Effector memory CD4-positive, alpha-beta T cell (primary cell): ENCODE measurements at places on chromosomes 16 and 17.

DNA sequence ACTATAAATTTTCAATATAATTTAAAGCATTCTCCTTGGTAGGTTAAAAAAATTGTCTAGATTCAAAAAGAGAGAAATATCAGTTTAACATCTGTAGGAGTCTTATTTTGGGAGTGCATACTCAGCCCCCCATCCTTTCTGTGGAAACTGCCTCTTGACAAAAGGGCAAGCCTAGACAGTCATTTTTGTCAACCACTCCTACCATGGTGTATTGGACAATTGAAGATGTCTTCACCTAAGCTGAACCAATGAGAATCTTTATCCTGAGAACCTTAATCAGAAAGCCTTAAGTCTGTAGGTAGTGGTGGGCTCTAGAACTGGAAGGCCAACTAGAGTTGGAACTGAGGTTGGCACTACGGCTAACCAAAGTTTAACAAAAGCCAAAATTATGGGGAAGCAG is 65.7 kb upstream of the MED13 start:
- no peak for DNase-seq
- H3K4me3 ChIP-seq = no peak overlapping the region
- no peaks in the 10 kb centered on the region for H3K4me1 ChIP-seq
- no peak overlapping the region for H3K27ac ChIP-seq

DNA sequence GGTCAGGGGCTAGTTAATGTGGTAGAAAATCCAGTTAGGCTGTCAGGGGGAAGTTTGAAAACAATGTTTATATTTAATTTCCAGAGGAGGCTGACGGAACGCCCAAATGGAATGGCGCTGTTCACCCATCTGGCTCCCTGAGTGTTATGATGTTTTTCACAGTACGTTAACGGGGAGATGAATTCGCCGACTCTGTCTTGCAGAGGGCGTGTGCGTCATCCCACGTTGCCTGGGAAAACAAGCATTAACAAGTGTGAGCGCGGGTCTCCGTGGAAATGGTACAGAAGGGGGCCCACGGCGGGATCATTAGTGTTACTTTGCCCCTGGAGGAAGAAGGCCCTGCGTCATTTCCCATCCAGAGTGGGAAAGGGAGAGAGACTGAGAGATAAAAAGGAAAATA is 29.6 kb downstream of the RGS9 start:
- no peak overlapping the region for H3K4me3 ChIP-seq
- H3K36me3 ChIP-seq = no peaks in the 10 kb centered on the region
- H3K27me3 ChIP-seq = no peaks in the 10 kb centered on the region
- H3K27ac ChIP-seq = no peak overlapping the region
- DNase-seq = no peak
- H3K4me1 ChIP-seq = peaks cover 10% of the 10 kb centered on the region

DNA sequence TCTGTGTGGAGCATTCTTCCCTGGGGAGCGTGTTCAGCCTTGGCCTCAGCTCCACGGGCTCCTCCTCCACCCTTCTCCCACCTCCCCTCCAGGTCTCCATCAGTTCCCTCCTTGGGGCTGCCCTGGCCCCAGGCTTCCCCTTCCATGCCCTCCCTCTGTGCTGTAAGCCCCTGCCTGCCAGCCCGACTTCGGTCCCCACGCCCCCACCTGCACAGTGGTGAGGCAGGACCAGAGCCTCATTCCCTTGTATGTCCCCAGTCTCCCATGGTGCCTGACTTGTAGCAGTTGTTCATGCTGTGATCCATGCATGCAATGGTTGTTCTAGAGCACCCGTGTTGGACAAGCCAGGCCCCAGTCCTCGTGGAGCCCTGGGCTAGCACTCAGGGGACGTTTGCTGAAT is 199.4 kb downstream of the RBFOX3 start:
- H3K27me3 ChIP-seq = peaks cover 7% of the 10 kb centered on the region
- H3K4me1 ChIP-seq = no peaks in the 10 kb centered on the region
- no peaks in the 10 kb centered on the region for H3K36me3 ChIP-seq
- H3K27ac ChIP-seq = no peak overlapping the region
- no peak for DNase-seq

DNA sequence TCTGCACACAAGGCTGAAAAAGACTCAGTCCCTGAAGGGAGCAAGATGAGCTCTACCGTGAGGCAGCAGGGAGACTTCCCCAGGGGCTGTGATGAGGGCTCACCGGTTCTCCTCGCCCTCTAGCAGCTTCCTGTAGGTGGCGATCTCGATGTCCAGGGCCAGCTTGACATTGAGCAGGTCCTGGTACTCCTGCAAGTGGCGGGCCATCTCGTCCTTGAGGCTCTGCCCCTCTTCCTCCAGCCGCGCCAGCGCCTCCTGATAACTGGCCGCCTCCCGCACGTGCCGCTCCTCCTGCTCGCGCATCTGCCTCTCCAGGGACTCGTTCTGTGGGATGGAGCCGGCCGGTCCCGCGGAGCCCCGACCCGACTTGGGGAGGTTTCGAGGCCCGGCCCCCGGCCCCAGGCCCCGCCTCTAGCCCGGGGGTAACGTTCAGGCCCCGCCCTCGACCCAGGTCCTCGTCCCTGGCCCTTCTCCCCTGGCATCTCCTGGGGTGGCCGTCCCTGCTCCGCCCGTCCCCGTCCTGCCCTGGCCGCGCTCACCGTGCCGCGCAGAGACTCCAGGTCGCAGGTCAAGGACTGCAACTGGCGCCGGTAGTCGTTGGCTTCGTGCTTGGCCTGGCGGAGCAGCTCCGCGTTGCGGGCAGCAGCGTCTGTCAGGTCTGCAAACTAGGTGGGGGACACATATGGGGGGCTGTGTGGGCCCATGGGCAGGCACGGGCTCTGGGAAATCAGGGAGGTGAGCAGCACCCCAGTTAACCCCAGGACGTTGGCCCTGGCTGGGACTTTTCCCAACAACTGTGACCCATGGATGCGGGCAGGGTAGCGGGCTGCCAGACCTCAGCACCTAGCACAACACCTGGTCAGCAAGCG is 3.9 kb downstream of the GFAP start:
- H3K27me3 ChIP-seq = peaks cover 11% of the 10 kb centered on the region
- peak; percentile 34 for DNase-seq
- H3K4me3 ChIP-seq = peak overlapping the region; percentile 34
- peaks cover 8% of the 10 kb centered on the region for H3K4me1 ChIP-seq
- H3K36me3 ChIP-seq = no peaks in the 10 kb centered on the region
- H3K27ac ChIP-seq = no peak overlapping the region

GRCh38 chr17:77865112-77865611 is 93.3 kb upstream of the TNRC6C start:
- DNase-seq = no peak
- peaks cover 10% of the 10 kb centered on the region for H3K4me1 ChIP-seq
- no peak overlapping the region for H3K27ac ChIP-seq
- no peak overlapping the region for H3K4me3 ChIP-seq

GRCh38 chr17:29012535-29012934 is 6.7 kb upstream of the SEZ6 start:
- DNase-seq = no peak
- no peak overlapping the region for H3K4me3 ChIP-seq
- peaks cover under 1% of the 10 kb centered on the region for H3K27me3 ChIP-seq
- no peaks in the 10 kb centered on the region for H3K36me3 ChIP-seq
- no peak overlapping the region for H3K27ac ChIP-seq

GRCh38 chr17:181245-182049 is at the start of gene DOC2B:
TSS of gene DOC2B (minus strand) at chr17:181650. CDS start at chr17:181479, 171 bp downstream.
- H3K27me3 ChIP-seq = peaks cover 12% of the 10 kb centered on the region
- no peak within 1 kb of the TSS for H3K27ac ChIP-seq
- H3K4me3 ChIP-seq = no peak within 1 kb of the TSS
- no peak for DNase-seq

DNA sequence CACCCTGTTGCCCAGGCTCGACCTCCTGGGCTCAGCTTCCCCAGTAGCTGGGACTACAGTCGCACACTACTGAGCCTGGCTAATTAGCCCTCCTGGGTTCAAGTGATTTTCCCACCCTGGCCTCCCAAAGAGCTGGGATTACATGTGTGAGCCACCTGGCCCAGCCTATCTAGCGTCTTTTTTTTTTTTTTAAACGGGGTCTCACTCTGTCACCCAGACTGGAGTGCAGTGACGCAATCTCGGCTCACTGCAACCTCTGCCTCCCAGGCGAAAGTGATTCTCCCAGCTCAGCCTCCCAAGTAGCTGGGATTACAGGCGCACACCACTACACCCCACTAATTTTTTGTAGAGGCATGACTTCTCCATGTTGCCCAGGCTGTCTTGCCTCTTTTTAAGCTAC is 33.3 kb downstream of the GLG1 start:
- H3K27me3 ChIP-seq = no peaks in the 10 kb centered on the region
- no peak overlapping the region for H3K27ac ChIP-seq
- no peak overlapping the region for H3K4me3 ChIP-seq
- H3K4me1 ChIP-seq = peaks cover 23% of the 10 kb centered on the region
- no peak for DNase-seq
- no peaks in the 10 kb centered on the region for H3K36me3 ChIP-seq

DNA sequence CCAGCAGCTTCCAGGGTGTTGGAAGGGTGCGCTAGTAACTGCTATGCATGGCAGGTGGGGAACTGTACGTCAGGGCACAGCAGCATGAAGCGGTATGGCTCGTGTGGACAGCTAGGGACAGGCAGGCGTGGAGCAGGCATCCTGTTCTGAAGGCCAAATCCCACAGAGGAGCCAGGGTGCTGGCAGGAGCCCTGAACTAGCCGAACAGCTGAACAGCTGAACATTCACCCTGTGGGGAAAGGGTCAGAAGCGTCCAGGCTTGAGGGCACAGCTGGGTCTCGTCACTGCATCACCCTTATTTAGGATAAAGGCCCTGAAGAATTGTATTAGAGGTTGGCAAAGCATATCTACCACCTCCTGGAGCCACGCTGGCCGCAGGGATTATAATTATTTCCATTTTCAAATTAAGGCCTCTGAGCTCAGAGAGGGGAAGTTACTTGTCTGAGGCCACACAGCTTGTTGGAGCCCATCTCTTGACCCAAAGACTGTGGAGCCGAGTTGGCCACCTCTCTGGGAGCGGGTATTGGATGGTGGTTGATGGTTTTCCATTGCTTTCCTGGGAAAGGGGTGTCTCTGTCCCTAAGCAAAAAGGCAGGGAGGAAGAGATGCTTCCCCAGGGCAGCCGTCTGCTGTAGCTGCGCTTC is 3.3 kb upstream of the STH start:
- no peaks in the 10 kb centered on the region for H3K27me3 ChIP-seq
- H3K27ac ChIP-seq = no peak overlapping the region
- H3K4me3 ChIP-seq = no peak overlapping the region
- no peak for DNase-seq
- no peaks in the 10 kb centered on the region for H3K36me3 ChIP-seq

DNA sequence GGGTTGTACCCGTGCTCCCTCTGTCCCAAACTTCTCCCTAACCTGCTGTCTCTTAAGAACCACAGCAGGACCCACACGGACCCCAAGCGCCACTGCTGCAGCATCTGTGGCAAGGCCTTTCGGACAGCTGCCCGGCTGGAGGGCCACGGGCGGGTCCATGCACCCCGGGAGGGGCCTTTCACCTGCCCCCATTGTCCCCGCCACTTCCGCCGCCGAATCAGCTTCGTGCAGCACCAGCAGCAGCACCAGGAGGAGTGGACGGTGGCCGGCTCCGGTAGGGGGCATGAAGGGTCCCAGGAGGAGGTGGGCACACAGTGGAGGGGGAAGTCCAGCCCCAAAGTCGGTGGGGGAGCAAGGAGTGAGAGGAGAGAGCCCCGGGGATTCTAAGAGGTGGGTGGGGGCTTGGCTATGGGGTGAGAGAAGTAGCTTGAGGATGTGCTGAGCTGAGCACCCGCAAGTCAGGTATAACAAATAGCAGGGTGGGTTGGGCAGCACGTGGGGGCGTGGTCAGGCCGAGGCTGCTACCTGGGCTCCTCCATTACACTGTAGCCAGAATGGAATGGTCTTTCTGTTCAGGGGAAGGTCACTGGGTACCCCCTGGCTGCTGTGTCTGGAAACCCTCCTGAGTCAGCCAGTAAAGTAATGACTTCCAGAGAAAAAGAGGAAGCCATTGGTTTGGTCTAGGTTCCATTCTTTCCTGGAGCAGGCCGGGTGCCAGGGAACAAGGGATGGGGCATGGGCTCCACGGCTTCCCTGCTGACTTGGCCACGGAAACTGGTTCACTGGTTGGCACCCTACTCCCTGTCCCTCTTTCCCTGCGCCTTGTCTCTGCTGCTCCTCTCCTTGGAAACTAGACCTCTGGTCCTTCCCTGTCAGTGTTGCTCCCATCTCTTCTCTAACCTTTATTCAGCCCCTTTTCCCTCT is 7.1 kb downstream of the PRSS53 start:
- peaks cover 57% of the 10 kb centered on the region for H3K36me3 ChIP-seq
- no peaks in the 10 kb centered on the region for H3K4me1 ChIP-seq
- no peak overlapping the region for H3K27ac ChIP-seq
- H3K27me3 ChIP-seq = no peaks in the 10 kb centered on the region

GRCh38 chr16:83581082-83581481 is 226.7 kb upstream of the HSBP1 start:
- no peak overlapping the region for H3K4me3 ChIP-seq
- no peaks in the 10 kb centered on the region for H3K4me1 ChIP-seq
- DNase-seq = no peak
- H3K27ac ChIP-seq = no peak overlapping the region
- H3K27me3 ChIP-seq = no peaks in the 10 kb centered on the region
- no peaks in the 10 kb centered on the region for H3K36me3 ChIP-seq

DNA sequence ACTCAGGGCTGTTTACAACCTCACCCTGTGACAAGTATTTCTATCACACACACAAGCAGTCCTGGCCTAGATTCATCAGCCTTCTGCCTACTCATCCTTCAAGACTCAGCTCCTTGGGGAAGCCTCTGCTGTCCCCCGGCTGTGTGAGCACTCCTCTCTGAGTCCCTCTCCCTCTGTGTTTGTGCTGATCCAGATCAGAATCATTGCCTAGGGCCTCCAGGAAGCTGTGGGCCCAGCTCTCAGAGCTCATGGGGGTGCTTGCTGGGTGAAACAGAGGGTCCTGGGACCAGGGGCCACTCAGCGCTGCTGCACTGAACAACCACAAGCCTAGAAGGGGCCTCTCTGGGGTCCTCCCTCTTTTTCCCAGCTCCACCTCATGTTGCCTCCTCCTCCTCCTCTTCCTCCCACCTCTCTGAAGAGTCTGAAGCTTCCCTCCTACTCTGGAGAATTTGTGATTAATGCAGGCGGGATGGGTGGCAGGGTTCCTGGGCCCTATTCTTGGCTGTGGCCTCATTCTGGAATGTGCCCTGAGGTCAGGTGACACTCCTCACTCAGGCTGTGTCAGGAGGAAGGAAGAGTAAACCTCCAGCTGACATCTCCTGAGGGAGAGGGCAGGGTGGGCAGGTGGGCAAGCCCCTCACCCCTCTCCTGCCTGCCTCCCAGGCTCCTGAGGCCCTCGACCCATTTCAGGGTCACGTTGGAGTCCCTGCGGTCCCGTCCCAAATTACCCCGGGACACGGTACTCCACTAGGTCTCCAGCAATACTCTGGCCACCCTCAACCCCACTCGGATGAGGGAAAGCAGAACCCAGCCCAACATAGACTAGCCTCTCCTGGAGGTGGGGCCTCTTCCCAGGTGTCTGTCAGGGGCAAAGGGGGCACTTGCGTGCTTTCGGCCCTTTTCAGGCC is 10.1 kb downstream of the WFIKKN2 start:
- H3K27ac ChIP-seq = no peak overlapping the region
- H3K36me3 ChIP-seq = no peaks in the 10 kb centered on the region
- no peak overlapping the region for H3K4me3 ChIP-seq
- H3K4me1 ChIP-seq = no peaks in the 10 kb centered on the region
- H3K27me3 ChIP-seq = no peaks in the 10 kb centered on the region
- DNase-seq = no peak

- no peak overlapping the region for H3K27ac ChIP-seq
- no peak overlapping the region for H3K4me3 ChIP-seq
- H3K36me3 ChIP-seq = peaks cover 37% of the 10 kb centered on the region
- no peak for DNase-seq
- peaks cover 3% of the 10 kb centered on the region for H3K4me1 ChIP-seq
These were observed 14.7 kb downstream of the TMEM11 start for GRCh38 chr17:21199311-21199710.
